ENCODE measurements at places on chromosomes 4 and X. TPM values are rescaled to one million over a fixed set of nuclear protein-coding genes. Genes with fewer than 3 reads are reported as not detected.

Gene NOX1
- total RNA-seq = not detected

Gene CT45A1
- total RNA-seq = not detected

Gene CSAG2
- total RNA-seq = not detected

Gene TMSB15C
- total RNA-seq = 1.8 TPM

Gene ESX1
- not detected for total RNA-seq

Gene DMP1
- not detected for total RNA-seq

Gene CXCL3
- 0.26 TPM for total RNA-seq

Gene FHIP1A
- 25.2 TPM for total RNA-seq

Gene RGN
- total RNA-seq = 0.26 TPM

Gene TLR2
- total RNA-seq = 2.6 TPM

Gene SH3D19
- total RNA-seq = 13.2 TPM

Gene GLRA3
- total RNA-seq = not detected

Gene PDHA2
- total RNA-seq = not detected

Gene MAGEA4
- total RNA-seq = not detected

Gene SLC9A7
- total RNA-seq = 8.2 TPM

Gene RIBC1
- 0.26 TPM for total RNA-seq

Gene PAGE4
- total RNA-seq = not detected

Gene GPR173
- not detected for total RNA-seq

Gene AR
- total RNA-seq = under 0.01 TPM

Gene CFAP299
- not detected for total RNA-seq

Gene GRPEL1
- total RNA-seq = 91.0 TPM

Gene CT47B1
- total RNA-seq = not detected

Gene NPY2R
- total RNA-seq = not detected

Gene RNF150
- total RNA-seq = 0.13 TPM

Gene FRG2
- not detected for total RNA-seq

Gene IL1RAPL2
- 0.13 TPM for total RNA-seq

Gene PIN4
- 13.1 TPM for total RNA-seq

Gene TMEM144
- 4.2 TPM for total RNA-seq

Gene NPY1R
- 0.26 TPM for total RNA-seq

Gene SYNPO2
- total RNA-seq = 0.13 TPM

Gene EREG
- total RNA-seq = 30.7 TPM

Gene HMX1
- total RNA-seq = not detected

Gene SPANXN3
- not detected for total RNA-seq

Gene COL25A1
- total RNA-seq = under 0.01 TPM

Gene IGFBP7
- total RNA-seq = 92.9 TPM

Gene IL13RA1
- 25.0 TPM for total RNA-seq

Gene AKAP4
- not detected for total RNA-seq

Gene ZRSR2
- total RNA-seq = 7.2 TPM

Gene BCAP31
- 300 TPM for total RNA-seq

Gene HSD17B13
- total RNA-seq = not detected

Gene DUSP9
- total RNA-seq = 0.77 TPM

Gene CT55
- total RNA-seq = not detected
